ENCODE measurements at places on chromosomes 4 and X.

GRCh38 chr4:83388313-83388676, 53.6 kb upstream of the HPSE start:
- peak; percentile 27 for DNase-seq

- no peak for DNase-seq
Measured at GRCh38 chr4:41880840-41881831, 54.1 kb upstream of the TMEM33 start.

GRCh38 chrX:101460669-101461068, 24.6 kb upstream of the ARMCX4 start:
- DNase-seq, result no peak

GRCh38 chr4:37477126-37477525, 209.1 kb downstream of the RELL1 start:
- no peak for DNase-seq

GRCh38 chr4:15003401-15003890, 1.2 kb downstream of the CPEB2 start:
- peak; percentile 68 for DNase-seq

DNA sequence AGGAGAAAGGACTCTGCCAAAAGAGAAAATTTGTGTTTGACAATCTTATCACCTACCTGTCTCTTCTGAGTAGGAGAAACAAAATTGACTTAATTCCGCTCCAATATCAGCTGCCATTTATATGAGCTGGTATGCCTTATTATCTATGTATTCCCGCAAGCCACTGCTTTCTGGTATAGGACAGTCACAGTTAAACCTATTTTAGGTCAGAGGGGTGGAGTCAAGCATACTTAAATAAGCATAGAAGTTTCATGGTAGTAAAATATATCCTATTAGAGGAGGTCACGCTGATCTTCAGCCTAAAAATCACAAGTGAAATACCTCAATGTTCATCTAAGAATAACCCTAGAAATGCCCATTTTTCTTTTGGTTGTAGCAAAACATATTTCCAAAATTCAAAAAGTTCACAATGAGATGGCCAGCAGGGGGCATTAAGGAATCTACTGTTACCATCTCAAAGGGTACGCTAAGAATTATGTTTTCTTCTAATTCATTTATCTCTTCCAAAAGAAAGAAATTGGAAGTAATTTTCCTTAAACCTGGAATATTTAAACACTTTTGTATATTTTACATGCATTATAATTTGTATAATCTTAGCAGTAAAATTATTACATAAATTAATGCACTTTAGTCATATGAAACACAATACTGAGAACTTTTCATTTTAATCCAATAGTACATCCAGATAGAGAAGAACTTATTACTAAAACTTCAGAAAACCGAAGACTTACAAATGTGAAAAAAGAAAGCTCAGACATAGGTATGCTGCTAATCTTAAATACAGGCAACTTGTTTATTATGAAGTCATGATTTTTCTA, 10.5 kb downstream of the PPAT start:
- DNase-seq, result no peak

GRCh38 chrX:20521222-20521621, 254.5 kb upstream of the RPS6KA3 start:
- no peak for DNase-seq

DNA sequence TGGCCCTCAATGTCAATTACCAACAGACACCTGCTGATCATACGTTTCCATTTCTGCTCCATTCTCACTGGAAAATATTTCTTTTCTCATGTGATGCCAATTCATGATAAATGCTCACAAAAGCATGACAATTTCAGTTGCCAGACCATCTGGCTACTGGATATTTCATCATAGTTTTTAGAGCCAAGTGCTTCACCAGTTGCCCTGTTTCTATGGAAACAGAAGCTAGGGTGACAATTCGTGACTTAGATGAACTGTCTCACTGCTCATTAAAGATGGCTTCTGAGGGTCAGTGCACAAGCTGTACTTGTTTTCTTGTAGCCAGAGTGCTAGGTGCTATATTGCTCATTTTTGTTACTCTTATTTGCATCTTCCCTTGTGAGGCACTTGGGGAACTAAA, 184.9 kb downstream of the COMMD8 start:
- no peak for DNase-seq

GRCh38 chrX:121179972-121180371, 132.6 kb downstream of the GLUD2 start:
- no peak for DNase-seq

DNA sequence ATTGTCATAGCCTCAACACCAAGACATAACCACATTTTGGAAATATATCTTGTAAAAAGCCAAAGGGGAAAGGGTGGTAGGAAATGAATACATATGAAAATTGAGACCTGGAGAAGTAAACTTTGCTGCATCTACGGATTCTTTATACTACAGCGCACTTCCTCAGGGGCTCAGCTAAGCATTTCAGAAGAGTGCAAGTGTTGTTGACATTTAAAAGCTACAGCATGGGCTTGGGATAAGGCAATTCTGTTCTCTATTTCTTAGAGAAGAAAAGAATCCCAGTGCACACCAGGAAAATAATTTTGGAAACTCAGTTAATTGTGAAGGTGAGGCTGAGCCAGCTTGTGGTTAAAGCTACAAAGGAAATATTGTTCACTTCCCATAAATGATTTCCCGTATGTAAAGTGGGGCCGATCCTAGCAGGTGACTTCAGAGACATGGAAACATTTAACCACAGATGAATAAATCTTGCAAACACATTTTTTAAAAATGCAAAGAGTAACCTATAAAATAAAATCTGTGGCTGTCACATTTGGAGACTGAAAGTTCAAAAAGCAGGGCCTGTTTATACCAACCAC, 12.6 kb upstream of the GBA3 start:
- no peak for DNase-seq

DNA sequence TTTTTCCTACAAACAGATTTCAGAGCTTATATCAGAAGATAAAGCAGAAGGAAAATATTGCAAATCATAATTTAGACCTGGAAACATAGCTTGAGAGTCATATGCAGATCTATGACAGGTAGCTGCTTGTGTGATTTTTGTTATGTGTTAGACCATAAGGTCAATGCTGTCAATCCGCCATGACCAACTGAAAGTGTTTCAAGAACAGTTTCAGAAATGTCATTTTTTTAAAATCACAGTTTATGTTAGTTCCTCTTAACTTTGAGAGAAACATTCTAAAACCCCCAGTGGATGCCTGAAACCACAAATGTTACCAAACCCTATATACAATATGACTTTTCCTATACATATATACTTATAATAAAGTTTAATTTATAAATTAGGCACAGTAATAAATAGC, 391.3 kb upstream of the FAM241A start:
- no peak for DNase-seq

GRCh38 chr4:186422296-186422695, 133.1 kb downstream of the MTNR1A start:
- no peak for DNase-seq

- DNase-seq, result no peak
Measured at GRCh38 chrX:34299451-34299967, 167.4 kb upstream of the FAM47A start.

GRCh38 chr4:155837203-155837796, 28.8 kb downstream of the ASIC5 start:
- no peak for DNase-seq

GRCh38 chr4:76677571-76678326, 220.2 kb downstream of the SOWAHB start:
- DNase-seq, result no peak

DNA sequence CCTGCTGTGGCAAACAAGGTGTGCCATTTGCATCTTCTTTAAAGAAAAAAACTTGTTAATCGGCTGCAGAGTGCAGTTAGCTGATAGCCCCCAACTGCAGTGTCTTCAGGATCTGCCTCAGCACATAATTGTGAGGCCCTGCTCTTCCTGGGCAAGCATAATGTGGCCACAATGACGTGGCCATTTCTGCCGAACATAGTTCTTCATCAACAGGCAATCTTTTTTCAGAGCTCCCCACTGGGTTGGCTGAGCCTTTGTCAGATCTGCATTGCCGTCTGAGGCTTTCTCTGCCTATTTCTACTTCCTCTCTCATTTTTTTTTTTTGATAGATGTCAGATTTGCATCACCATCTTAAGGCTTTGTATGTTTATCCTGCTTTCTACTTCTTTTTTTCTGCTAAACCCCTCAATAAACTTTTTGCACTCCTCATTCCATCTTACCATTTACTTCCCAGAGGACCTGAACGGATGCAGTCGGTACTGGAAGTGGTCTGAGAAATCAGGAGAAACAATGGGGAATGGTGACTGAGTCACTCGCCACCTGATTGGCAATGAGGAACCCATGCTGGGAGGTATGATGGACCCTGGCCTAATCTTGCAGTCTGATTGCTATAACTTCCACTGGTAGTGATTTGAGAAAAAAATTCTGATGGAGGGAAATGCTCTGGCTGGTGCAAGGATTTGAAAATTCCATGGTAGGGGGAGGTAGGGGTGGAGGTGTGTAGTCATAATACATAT, 21.2 kb upstream of the TAB3 start:
- peak; percentile 41 for DNase-seq

GRCh38 chrX:24759786-24760185, 66.1 kb downstream of the POLA1 start:
- DNase-seq, result no peak

- DNase-seq, result no peak
Measured at GRCh38 chr4:78569306-78569821, 17.8 kb downstream of the ANXA3 start.

- DNase-seq, result no peak
Measured at GRCh38 chr4:111512081-111512783, 633.0 kb upstream of the FAM241A start.

DNA sequence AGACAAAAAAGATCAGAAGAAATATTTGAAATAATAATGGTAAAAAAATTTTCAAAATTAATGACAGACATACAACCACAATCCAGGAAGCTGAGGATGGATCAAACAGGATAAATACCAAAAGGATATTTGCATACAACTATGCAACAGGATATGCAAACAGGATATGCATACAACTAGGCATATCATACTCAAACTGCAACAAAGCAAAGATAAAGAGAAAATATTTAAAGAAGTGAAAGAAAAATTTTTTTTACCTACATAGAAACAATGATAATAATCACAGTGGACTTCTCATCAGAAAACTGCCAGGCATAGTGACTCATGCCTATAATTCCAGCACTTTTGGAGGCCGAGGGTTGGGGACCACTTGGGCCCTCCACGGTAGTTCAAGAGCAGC, 11.3 kb upstream of the DHX15 start:
- DNase-seq, result no peak

DNA sequence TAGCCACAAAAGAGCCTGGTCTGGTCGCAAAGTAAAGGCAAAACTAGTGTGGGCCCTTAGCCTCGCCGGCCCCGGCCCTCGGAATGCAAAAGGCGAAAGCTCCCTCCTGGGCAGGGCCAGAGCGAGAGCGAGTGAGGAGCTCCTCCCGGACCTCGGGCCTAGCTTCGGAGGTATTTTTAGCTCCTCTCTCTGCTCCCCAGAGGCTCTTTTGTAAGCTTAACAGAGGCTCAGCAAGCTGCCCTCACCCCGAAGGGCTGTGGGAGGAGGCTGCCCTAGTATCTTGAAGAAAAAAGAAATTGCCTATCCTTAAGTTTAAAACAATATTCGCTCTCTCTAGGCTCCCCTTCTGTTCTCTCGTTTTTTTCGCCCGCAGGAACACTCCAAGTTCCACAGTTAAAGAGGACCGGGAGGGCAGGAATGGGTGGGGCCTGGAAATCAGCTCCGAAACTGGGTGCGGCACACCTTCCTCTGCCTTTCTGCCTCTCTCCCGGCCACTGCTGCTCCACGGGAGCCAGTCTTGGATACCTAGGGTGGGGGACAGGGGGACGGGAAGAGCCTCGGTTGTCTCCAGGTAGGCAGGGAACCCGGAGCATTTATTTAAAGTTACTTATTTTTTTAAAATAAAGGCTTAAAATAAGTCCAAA, 12.1 kb downstream of the HAND2 start:
- DNase-seq, result no peak

DNA sequence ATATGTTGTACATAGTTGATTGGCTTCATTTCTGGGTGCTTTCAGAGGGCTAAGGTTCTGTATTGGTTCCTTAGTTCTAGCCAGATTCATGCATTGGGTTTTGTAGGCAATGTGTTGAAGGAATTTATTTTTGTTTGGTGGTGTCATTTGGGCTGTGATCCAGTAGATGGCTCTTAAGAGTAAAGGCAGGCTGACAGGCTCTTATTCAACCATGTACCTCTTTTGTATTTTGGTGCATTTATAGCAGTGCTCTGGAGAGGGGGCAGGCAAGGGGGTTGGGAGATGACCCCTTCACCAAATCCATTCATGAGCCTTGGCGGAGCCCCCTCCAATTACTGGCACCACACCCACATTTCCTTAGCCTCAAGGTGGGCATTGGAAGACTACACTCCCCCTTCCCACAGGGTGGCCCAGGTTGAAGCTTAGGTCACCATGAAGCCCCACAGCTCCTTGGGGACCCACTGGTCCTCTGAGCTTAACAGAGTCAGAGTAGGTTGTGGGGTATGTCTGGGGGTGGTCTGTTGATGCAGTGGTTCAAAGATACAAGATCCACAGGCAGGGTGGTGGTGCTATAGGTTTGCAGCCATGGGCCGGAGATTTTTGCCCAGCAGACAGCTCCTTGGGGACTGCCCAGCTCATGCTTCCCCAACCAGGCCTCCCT, 143.0 kb upstream of the GNPDA2 start:
- DNase-seq, result no peak

DNA sequence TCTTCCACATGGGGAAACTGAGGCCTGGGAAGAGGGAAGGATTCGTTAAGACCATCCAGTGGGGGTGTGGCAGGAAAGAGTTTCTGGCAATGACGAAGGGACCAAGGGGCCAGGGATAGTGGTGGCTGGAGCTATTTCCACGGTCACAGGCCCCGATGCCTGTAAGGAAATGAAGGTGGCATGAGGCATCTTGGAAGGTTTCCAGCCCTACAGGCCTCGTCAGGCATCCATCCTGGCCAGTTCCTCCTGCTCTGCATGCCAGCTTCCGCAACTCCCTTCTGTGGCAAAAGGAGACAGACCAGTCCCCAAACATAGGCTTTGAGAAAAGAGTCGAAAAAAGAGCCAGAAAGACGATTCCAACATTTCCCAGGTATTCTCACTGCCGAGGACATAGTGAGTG, 9.2 kb upstream of the C4orf50 start:
- no peak for DNase-seq

DNA sequence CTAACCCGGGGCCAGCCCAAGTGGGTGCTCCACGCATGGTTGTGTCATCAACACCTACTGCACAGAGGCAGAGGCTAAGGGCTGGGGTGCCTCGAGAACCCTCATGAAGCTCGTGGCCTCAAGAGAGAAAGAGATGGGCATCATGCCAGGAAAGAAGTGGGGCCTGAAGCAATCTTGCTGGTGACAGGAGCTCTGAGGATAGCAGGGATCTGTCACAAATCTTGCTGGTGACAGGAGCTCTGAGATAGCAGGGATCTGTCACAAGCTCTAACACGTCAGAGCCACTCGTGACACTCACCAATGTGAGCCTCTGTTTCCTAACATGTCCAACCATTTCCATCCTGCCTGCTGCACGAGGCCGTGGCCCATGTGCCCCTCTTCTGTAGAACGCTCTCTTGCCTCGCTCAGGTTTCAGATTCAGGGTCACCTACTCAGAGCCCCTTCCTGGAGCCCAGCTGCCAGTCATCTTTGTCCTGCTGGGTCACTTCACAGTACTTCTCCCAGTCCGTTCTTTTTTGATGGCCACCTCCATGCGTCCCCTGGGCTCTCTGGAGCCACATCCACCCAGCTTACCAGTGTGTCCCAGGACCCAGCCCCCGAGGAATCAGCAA, 21.1 kb downstream of the PNMA6E start:
- DNase-seq, result no peak

- no peak for DNase-seq
Measured at GRCh38 chrX:138986235-138986634, 274.7 kb upstream of the FGF13 start.

GRCh38 chr4:54609310-54609709, 48.4 kb upstream of the KIT start:
- DNase-seq, result no peak

GRCh38 chr4:88818631-88819470, 121.2 kb upstream of the NAP1L5 start:
- peak; percentile 41 for DNase-seq
